ENCODE measurements at places on chromosomes 13 and 19.

- no peak for DNase-seq
Measured at GRCh38 chr19:55149078-55150003, at the start of gene TNNT1. Gene TNNT1, minus strand, starts transcription at chr19:55149206. Its CDS starts 2,049 bp downstream, at chr19:55147157.

- DNase-seq, result no peak
Measured at GRCh38 chr13:50629966-50630365, 213.5 kb downstream of the DLEU7 start.

- DNase-seq, result no peak
Measured at GRCh38 chr19:49423071-49423984, at the start of gene PTH2. Gene PTH2, minus strand, starts transcription at chr19:49423441. Its CDS starts 102 bp downstream, at chr19:49423339.

DNA sequence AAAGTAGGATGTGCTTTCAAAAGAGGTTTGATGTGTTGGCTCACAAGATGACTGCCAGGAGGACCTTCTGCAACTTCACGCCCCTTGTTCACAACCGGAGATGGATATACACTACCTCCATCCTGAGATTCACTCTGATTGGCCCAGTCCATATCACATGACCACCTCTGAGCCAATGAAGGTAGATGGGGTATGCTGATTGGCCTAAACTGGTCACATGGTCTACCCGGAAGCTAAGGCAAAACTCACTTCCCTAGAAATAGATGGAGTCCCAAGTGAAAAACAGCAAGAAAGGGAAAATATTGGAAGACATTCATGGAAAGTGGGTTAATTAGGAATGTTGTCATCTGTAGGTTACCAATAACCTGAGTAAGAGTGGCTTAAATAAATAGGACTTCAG lies 119.7 kb upstream of the MRI1 start:
- no peak for DNase-seq

DNA sequence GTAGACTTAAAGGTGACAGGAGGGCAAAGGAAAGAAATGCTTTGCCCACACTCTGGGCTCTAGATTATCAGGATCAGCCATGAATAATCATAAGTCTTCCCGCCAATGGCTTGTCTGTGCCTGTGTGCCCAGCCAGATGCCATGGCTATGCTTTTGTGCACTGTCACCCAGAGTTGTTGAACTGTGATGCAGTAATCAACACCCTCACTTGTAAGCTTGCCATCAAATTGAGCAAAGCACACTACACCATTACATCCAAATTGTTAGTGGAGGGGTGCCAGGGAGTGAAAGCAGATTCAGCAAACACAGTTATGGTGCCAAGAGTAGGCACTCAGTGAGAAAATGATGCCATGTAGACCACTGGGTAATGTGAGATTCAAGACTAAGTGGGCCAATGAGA lies 845.3 kb upstream of the MIR17HG start:
- DNase-seq, result no peak

DNA sequence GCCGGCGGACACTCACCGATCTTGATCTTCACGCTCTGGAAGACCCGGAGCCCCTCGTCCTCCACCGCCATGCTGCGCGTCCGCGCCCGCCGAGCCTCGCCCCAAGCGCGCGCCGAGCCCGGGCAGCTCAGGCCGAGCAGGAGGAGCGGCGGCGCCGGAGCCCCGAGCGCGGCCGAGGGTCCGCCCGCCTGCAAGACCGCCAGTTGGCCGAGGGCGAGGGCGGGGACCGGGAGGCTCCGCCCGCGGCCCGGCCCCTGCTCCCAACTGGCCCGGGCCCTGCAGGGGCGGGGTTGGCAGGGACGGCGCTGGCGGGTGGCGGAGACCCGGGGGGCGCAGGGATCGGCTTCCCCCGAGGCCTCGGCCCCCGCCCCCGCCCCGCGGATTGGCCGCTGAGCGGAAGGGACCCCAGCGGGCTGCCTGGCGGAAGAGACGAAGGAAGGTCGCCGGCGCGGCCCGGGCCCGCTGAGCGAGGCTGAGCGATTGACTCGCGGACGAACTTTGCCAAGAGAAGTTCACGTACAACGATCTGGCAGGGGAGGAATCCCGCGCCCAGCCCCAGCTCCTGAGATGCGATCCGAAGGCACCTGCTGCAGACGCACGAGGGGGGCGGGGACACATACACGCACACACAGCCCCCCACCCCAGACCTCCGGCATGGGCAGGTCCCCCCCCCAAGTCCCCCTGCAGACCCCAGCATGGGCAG lies at the start of gene RASA3:
TSS of gene RASA3 (minus strand) at position 205 of the 703 bp plus-strand sequence. CDS start at position 71, 134 bp downstream.
- DNase-seq, result no peak

- DNase-seq, result no peak
Measured at GRCh38 chr19:28701491-28701890, 511.5 kb downstream of the UQCRFS1 start.

GRCh38 chr13:52109116-52109670 lies 19.7 kb downstream of the NEK5 start:
- no peak for DNase-seq

DNA sequence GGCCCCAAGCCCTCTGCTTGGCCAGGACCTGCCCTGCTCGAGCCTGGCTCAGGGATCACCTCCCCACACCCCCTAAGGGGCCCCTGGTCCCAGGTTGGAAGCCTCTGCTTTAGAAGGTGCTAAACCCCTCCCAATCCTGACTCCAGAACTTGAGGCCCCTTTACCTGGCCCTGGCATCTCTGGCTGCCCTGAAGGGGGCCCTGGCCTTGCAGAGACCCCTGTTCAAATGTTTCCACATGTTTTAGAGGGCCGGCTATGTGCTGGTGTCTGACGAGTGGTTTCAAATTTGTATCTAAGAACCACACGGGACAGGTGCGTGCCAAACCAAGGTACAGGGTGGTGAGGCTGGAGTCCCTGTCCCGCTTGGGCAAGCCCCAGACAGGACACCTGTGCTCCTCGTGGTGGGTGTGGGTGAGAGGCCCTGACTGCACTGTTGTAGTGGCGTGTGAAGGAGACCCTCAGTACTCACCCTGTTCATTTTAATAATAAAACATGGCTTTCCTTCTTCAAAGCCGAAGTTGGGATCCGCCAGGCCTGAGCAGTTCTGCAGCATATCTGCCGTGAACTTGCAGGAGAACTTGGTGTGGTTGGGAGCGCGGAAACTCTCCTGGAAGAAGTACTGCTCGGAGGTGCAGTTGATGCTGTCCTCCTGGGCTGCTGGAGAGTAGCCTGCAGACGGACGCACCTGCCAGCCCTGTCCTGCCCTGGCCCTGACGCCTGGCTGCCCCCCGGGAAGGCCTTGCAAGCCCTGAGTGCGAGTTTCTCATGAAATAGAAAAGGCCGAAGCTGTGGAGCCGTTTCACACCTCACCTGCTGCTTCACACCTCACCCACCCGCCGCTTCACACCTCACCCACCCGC lies 5.4 kb downstream of the ATP4B start:
- no peak for DNase-seq

DNA sequence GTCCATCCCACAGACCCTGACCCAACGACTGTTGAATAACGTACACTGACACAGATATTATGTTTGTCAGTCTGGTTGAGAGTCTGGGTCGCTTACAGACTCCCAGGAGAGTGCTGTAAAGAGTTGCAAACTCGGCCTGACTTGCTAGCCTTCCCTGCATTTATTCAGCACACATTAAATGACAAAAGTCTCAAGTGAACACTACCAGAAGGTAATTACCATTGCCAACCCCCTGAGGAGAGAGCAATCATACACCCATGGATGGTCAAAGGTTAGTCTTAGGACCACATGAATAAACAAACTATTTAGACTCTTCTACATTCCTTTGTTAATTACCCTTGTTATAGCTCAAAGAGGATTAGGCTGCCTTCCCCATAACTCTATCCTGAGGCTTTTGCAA lies 1048.6 kb downstream of the PCDH17 start:
- no peak for DNase-seq

- DNase-seq, result peak; percentile 39
Measured at GRCh38 chr19:8515317-8515716, 1.4 kb upstream of the ZNF414 start.

DNA sequence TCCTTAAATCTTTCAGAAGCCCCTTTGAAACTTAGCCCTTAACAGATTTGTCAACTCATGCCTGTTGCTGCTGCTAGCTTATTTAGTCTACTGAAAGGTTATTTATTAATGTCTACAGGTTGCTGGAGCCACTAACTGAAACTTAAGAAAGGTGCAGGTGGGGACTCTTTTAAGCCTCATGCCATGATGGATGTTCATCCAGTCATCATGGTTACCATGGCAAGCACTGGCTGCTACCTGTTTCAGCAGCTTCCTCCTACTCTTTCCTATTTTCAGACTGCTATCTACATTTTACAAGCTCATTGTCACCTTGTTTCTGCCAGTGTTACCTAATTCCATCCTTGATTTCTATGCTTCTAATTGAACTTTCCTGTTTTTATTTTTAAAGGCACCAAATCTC lies 27.1 kb downstream of the DGKH start:
- DNase-seq, result no peak

DNA sequence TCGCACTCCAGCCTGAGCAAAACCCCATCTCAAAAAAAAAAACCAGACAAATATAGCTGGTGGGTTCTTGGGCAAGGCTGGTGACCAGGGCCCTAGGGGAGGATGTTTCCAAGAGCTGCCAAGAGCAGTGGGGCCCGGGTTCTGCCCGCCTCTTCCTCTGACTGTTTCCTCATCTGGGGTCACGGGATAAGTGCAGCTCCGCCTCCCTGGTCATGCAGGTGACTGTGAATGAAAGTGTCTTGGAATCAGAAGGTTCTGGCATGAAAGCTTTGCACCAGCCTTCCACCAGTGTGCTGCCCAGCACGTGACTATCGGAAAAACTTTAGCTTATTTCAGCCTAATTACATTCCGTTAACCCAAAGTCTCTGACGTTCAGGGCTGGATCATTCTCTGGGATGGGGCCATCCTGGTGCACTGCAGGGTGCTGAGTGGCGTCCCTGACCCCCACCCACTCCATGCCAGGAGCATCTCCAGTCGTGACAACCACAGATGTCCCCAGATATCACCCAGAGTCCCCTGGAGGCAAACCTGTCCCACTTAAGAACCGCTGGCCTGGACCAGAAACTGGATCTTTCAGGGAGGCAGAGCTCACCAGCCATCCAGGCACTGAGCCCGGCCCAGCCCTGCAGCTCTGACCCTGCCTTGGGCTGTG lies 85.6 kb downstream of the GNG7 start:
- no peak for DNase-seq

DNA sequence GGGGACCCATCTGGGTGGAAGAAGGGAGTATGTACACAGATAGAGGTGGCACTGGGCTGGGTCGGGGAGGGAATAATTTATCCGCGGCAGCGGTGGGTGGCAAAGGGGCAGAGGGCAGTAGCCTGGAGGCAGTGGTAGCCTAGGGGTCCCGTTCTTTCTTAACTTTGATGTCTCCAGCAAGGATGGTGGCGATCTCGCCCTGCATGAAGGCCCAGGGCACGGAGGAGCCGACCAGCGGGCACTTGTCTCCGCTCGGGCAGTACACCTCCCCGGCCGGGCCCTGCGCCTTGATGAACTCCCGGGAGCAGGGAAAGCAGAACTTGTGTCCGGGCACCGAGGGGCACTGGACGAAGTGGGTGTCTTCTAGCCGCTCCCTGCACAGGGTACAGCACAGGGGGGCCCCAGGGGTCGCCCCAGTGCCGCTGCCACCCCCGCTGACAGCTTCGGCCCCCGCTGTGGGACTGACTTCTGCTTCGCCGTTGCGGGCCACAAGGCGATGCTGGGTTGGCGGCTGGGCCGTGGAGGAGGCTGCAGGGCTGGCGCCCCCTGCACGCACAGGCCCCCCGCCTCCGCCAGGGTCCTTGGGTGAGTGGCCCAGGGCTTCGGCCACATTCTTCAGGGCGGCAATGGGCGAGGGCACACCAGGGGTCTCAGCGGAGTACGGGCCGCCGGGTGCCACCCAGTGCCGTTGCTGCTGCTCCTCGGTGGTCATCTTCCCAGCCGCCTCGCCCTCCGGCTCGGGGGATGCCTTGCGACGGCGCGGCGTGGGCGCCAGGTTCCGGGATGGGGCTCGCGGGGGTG lies 1.9 kb downstream of the IRF2BP1 start:
- no peak for DNase-seq

- no peak for DNase-seq
Measured at GRCh38 chr13:42028113-42028799, 20.2 kb upstream of the DGKH start.

- no peak for DNase-seq
Measured at GRCh38 chr13:60370343-60370742, 26.7 kb upstream of the TDRD3 start.

DNA sequence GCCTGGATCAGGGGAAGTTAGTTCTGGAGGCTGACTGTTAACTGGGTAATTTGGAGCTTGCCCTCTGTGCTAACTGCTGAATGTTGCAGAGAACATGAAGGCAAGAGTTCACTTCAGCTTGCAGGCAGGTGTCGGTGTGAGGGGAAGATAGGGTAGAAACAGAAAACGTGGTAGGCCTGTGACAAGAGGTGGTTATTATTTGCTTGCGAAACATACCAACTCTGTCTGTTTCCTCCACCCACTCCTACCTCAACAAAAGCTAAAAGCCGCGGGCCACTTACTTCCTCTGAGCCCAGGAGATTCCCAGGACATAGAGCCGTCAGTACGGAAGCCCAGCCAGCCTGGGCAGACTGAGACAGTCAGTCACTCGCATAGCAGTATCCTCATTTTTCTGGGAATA lies 119.2 kb upstream of the ABCC4 start:
- no peak for DNase-seq

- no peak for DNase-seq
Measured at GRCh38 chr19:46022431-46023310, at the start of gene PGLYRP1. Gene PGLYRP1, minus strand, starts transcription at chr19:46023053. Its CDS starts 32 bp downstream, at chr19:46023021.

DNA sequence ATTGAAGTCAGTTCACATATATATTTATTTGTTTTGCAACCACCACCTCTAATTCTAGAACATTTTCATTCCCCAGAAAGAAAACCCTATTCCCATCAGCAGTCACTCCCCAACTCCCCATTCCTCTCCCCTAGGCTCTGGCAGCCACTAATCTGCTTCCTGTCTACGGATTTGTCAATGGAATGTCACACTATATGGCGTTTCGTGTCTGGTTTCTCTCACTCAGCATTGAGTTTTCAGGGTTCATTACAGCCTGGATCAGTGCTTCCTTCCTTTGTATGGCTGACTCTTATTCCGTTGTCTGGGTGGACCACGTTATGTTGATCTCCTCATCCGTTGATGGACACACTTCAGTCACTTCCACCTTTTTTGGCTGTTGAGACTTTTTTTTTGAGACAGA lies 9.3 kb downstream of the COLGALT1 start:
- no peak for DNase-seq

- no peak for DNase-seq
Measured at GRCh38 chr19:14558370-14559066, 13.3 kb downstream of the NDUFB7 start.

- DNase-seq, result no peak
Measured at GRCh38 chr19:55333870-55334269, 5.8 kb upstream of the KMT5C start.

GRCh38 chr19:4396949-4397783 lies 3.2 kb downstream of the SH3GL1 start:
- no peak for DNase-seq

DNA sequence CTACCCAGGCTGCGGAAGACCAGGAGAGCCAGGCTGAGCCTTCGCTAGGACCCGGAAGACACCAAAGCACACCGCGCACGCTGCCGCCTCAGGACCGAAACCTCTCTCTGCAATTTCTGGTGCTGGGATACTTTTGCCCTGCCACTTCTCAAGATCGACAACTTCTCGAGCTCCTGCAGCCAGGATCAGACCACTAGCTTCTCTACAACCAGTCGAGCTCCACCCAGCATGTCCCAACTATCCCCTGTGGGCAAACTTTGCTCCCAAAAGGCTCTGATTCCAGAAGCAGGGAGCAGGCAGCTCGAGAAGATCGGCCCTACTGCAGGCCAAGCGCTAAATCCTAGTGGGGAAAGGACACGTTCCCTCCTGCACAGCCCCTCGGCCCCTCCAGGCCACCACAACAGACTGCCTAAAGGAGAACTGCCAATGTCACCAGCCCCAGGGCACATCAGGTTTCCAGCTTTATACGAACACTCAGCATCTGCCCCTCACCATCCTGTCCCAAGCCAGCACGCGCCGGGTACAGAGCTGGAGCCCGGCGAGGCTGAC lies 979 bp downstream of the AKAP8 start:
- peak; percentile 26 for DNase-seq

GRCh38 chr13:23592596-23592995 lies 22.4 kb downstream of the TNFRSF19 start:
- no peak for DNase-seq
